ENCODE measurements at places on chromosomes 13 and 19. TPM values are rescaled to one million over a fixed set of nuclear protein-coding genes. Genes with fewer than 3 reads are reported as not detected.

DNA sequence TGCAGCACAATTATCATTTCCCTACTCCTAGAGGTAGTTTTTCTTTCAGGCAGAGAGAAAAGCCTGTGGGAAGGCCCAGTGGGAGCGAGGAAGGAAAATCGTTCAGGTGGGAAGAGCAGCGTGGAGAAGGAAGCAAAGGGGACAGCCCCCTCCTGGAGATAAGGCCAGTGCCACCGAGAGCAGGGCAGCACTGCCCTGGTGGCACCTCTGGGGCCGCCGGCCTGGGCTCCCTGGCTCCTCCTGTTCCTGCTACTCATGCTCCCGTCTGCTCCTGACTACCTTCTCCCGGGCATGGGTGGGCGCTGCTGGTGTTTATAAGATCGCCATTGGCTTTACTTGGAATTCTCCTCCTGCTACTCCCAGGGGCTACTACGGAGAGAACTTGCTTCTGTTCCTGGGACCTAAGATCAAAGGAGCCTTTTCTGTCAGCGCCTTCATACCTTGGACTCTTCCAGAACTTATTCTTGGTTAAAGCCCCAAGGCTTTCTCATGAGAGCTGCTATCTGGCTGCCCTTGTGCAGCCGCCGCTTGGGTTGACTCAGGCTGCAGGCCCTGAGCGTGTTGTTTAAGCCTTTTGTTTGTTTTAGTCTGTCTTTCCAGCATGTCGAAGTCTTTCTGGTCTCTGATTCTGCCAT, 3.7 kb upstream of the FLT1 start:
- DNase-seq, result no peak

- DNase-seq, result no peak
These were observed 154.0 kb upstream of the TSC22D1 start for GRCh38 chr13:44730099-44730498.

The FGF22 gene
- 0.19 TPM for total RNA-seq

The CAPN12 gene
- total RNA-seq, result 0.69 TPM

GRCh38 chr13:51148952-51149573, 38.0 kb upstream of the C13orf42 start:
- DNase-seq, result peak; percentile 90

GRCh38 chr13:30431269-30431940, 9.1 kb downstream of the UBE2L5 start:
- DNase-seq, result no peak

DNA sequence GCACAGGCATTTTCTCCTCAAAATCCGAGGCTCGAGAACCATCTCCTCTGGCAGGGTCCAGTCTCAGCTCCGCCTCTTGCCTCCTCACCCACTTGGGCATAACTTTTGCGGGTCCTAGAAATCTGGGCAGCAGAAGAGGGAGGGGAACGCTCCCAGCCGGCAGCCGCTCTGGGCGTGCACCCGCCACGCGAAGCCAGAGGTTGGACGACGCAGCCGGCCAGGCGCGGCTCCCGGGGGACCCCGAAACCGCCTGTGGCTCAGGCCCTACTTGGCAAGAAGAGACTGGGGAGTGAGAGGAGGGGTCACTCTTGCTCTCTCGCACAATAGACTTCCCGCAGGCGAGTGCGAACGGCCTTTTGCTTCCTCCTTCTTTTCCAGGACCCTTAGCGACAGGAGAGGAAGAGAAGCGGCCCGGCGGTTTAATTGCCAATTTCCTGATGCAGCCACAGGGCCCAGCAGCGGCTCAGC, 6.0 kb upstream of the SOX1 start:
- DNase-seq, result no peak

- DNase-seq, result peak; percentile 24
These were observed 60.1 kb upstream of the PEG3 start for GRCh38 chr19:56900573-56901097.

DNA sequence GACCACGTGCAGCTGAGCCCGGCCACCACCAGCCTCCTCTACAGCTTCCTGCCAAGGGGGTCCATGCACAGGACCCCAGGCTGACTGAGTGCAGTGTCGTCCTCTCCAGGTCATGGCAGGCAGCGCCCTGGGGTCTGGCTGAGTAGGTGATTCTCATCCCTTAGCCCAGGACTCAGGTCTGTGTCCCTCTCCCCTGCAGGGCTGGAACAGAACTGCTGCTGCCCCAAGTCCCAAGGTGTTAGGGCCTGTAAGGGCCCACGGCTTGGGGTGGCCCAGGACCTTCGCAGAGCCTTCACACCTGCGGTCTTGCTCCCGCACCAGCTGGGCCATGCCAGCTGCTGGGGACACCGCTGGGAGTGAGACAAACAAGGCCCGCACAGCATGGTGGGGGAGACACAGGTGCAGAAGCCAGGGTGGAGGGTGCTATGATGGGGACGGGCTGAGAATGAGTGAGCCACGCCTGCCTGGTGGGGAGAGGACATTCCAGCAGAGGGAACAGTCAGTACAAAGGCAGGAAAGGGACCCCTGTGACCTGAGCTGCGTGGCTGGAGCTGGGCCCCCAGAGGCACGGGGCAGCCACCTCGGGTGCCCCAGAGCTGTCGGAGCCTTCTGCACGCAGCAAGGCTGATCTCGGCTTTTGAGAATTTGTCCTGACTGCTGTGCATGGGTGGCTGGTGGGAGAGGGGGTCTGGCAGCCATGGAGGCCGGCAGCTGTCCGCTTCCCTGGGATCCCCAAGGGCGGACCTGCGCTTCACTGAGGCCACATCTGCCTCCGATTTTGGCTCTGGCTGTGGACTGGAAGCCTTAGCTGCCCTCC, 11.9 kb downstream of the PLEKHF1 start:
- DNase-seq, result no peak

DNA sequence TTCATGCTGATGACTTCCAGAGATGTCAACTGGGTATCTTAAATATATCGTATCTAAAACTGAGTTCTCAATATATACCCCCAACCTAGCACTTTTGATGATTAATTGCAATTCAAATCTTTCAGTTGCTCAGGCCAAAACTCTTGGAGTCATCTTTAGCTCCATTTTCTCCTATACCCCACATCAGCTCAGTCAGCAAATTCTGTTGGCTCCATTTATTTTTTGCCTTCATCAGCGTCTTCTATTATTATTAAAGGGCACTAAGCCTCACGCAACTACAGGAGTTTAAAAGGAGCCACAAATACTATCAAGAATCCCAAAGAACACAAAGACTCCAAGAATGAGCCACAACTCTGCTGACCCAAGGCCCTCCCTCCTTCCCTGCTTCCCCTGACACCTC, 134.9 kb downstream of the KCTD12 start:
- no peak for DNase-seq

The KLK3 gene
- not detected for total RNA-seq
